Activated naive CD8-positive, alpha-beta T cell treated with anti-CD3 and anti-CD28 coated beads, Interleukin-2, amount 10 ng/mL, durations not matched to agents 7 days and 5 days (primary cell): ENCODE measurements at places on chromosomes 12 and 14. TPM values are rescaled to one million over a fixed set of nuclear protein-coding genes. Genes with fewer than 3 reads are reported as not detected.

Gene FLRT2
- not detected for total RNA-seq

DNA sequence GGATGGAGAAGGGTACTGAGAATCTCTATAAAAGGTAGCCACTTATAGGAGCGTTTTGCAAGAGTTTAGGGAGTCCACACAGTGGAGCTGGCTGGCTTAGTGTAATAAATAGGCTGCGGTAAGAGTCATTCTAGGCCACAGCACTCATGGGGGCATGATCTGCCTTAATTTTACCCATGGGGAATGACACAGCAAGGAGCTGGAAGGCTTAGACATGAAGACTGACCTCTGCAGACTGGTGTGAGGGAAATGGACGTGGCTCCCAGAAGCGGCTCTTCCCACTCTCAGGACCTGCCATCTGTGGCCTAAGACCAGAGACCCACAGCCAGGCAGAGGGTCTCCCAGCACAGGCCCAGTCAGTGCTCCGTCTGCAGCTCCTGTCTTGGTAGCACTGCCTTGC, 173.3 kb downstream of the PPM1H start:
- H3K27ac ChIP-seq: no peak overlapping the region
- DNase-seq: no peak
- H3K4me3 ChIP-seq: no peak overlapping the region
- peaks cover 19% of the 10 kb centered on the region for H3K4me1 ChIP-seq

Gene SDSL
- total RNA-seq: 1.2 TPM

DNA sequence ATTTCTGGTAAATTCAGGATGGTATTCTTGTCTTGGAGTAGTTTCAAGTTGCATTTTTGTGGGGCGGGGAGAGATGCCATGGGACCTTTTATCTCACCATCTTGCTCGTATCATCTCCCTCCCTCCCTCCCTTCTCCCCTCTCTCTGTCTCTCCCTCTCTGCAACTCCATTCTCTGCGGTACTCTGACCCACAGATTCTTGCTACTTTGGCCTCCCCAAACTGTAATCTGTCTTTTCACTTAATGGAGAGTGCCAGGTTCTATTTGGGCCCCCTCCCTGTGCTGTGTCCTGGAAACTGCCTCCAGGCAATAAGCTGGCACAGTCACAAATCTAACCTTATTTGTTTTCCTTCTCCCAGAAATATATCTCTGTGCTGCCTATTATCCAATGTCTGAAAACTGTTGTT, 175.2 kb downstream of the PAWR start:
- no peak overlapping the region for H3K4me3 ChIP-seq
- H3K27ac ChIP-seq: no peak overlapping the region
- no peaks in the 10 kb centered on the region for H3K36me3 ChIP-seq

- no peaks in the 10 kb centered on the region for H3K36me3 ChIP-seq
- H3K4me1 ChIP-seq: no peaks in the 10 kb centered on the region
- H3K27ac ChIP-seq: no peak overlapping the region
- H3K4me3 ChIP-seq: no peak overlapping the region
These were observed 73.3 kb downstream of the PTHLH start for GRCh38 chr12:27899151-27899661.

- peaks cover 12% of the 10 kb centered on the region for H3K27me3 ChIP-seq
- H3K36me3 ChIP-seq: no peaks in the 10 kb centered on the region
- H3K4me3 ChIP-seq: no peak overlapping the region
- DNase-seq: no peak
- H3K4me1 ChIP-seq: no peaks in the 10 kb centered on the region
These were observed 276.4 kb upstream of the SFSWAP start for GRCh38 chr12:131434208-131435125.

GRCh38 chr12:57165741-57166140, 18.3 kb upstream of the LRP1-AS start:
- no peak overlapping the region for H3K4me3 ChIP-seq
- no peaks in the 10 kb centered on the region for H3K36me3 ChIP-seq
- H3K4me1 ChIP-seq: peaks cover 1% of the 10 kb centered on the region
